EH (cell line): ENCODE measurements at places on chromosomes 1 and 21.

DNA sequence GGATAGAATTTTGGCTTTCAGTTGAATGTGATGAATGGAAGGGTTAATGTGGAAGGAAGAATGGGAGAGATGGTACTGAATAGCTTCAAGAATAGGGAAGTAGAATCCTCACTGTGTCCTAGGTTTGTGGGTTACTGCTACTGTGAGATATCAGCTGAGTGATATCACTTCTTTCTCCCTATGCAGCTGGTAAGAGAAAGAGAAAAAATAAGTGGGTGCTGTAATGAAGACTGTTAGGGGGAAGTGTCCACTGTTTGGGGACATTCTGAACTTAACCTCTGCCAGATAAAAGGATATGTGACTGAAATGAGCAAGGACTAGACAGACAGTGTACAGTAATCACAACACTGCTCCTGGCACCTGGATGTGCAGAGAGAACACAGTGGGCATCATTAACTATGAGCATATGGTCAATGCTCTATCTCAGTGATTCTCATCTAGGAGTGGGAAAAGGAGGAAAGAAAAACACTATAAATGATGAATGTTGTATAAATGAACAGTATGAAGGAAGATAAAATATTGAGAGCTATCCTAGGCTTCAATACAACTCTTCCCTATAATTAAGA, 25.6 kb upstream of the MOB3C start:
- no peak for DNase-seq

DNA sequence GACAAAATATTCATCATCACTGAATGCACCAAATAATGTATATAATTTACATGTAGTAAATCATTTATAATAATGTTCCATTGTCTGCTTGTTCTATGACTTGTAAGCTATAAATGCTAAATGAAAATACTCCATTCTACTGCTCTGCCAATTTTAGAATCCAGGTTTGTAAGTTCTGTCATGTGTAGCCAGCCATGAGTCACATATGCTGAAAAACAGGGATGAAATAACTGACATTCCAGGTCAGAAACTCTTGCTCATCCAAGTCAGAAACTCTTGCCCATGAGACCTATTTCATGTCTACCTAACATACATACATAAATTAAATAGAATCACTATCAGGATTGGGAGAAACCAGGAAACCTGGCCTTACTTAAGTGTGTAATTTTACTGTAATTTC, 95.6 kb downstream of the ASH1L start:
- DNase-seq = peak; percentile 84

GRCh38 chr1:167881069-167881468, 32.9 kb downstream of the ADCY10 start:
- DNase-seq = peak; percentile 27

GRCh38 chr1:94093996-94094395, 27.0 kb downstream of the ABCA4 start:
- DNase-seq = no peak

- DNase-seq = no peak
These were observed 221.8 kb downstream of the NTNG1 start for GRCh38 chr1:107362468-107363140.

GRCh38 chr1:115283249-115283648, 54.8 kb downstream of the NGF start:
- DNase-seq = no peak

- DNase-seq = no peak
These were observed 804.1 kb downstream of the USP25 start for GRCh38 chr21:16533692-16534407.

- no peak for DNase-seq
These were observed 24.4 kb downstream of the GRHL3 start for GRCh38 chr1:24343412-24344089.

DNA sequence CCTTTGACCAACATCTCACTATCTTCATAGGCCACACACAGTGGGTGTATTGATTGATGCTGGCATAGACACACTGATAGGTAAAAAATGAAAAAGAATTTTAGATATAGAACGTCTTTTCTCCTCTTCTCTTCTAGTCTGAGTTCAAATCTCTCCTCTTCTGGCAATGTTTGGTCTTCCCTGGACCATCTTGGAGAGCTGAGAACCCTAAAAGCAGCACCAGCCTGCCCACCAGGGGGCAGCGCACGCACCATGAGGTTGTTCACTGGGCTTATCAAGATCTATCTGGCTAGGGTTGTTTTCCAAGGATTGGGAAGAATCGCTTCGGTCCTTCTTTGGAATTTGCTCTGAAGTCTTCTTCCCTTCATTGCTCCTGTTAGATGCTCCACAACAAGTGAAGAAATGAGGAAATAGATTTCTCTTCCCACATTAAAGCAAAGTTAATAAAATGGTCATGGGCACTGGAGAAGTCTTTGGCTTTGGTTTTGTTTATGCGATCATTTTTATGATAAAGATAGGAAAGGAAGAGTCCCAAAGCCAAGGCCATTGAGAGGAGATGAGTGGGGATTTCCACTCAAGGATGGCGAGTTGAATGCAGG, 104.0 kb upstream of the OLIG2 start:
- peak; percentile 17 for DNase-seq
